ENCODE measurements at places on chromosomes 5 and 9.

DNA sequence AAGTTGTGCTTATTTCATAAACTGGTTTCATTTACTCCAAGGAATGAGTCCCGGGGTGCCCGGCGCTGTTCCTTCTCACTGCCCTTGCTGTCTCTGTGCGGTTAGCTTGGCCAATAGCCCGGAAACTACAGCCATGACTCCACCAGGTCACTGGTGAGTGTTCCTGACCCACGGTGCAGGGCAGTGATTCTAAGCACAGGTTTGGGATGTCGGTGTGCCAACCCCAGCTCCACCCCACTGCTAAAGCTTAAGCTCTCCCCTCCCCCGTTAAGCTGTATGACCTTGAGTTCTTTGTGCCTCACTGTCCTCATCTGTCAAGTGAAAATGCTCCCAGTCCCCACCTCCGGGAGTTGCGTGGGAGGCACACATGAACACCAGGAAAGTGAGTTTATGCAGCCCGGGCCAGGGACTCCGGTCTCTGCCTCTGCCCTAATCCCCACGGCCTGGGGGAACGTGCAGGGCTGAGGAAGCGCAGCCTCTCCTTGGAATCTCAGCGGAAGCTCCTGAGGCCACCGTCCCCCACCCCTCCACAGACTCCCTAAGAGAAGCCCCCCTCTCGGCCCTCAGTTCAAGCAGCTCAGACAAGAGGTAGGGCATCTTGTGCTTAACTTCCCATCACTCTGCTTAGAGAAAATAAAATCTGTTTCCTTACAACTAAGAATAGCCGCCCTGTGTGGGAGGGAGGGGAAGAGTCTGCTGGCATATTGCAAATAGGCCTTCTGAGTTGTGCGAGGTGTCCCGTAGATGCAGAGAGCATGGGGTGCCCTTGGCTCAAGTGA, 92.0 kb upstream of the RAI14 start:
- DNase-seq: peak; percentile 41

DNA sequence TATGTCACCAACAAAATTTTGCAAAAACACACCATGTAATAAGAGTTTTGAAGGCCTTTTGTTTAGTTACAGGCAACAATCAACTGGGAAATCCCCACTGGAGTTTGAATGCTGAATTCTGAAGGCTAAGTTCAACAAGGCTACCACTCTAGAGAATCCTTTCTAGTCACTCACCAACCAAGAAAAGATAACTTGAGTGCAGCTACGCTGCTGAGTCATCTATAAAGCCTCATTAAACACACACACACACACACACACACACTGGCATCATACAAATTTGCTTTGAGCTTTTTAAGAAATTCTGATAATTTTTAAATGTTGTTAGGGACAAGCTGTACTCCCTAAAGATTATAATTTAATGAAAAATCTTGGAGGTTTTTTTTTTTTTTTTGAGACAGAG, 219.6 kb downstream of the DENND1A start:
- DNase-seq: no peak

DNA sequence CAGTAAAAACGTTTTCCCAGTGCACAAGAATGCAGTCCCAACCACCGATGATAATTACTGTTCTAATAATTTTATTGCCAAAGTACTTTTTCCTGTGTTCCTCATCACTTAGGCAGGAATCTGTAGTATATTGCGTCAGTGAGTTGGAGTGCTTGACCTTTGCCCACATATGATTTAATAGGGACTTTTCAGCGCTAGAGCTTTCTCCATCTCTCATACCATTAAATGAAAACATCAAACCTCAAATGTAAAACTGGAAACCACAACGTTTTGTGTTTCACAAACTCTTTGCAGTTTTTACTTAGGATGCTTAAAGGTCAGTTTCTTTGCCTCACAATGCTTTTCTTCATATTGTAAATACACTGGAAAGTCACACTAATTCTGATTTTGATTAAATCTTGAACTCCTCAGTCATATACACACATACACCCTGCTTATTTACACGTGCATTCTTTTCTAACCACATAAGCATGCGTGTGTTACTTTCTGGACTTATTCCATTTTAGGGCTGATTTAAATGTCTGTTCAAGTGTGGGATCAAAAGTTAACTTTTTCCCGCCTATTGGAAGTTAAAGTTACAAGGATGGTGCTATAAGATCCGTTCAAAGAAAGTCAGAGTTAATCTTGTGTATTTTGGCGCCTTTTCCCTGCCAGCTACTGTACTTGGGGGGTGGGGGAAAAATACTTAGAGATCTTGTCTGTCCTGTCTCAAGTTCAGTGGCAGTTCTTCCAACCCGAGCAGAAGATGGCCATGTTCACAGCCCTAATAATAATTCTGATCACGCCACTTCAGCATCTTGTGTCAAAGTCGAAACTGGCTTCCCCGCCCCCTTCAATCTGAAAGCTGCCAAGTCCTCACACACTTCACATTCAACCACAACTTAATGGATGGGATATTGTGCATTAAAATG, 6.6 kb upstream of the NFIB start:
- DNase-seq: peak; percentile 66

- DNase-seq: peak; percentile 50
Observed at GRCh38 chr5:57595523-57595991, 112.9 kb upstream of the ACTBL2 start.

DNA sequence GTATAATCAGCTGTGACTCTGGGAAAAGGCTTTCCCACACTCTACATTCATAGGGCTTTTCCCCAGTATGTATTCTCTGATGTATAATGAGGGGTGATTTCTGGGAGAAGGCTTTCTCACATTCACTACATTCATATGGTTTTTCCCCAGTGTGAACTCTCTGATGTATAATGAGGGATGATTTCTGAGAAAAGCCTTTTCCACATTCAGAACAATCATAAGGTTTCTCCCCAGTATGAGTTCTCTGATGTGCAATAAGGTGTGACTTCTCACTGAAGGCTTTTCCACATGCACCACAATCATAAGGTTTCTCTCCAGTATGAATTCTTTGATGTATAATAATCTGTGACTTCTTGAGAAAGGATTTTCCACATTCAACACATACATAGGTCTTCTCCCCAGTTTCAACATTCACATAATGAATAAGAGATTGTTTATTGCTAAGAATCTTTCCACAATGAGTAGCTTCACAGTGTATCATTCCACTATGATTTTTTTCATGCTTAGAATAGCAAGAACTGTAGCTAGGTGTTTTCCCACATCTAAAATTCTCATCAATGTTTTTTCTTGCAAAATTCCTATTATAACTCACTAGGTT, 26.7 kb upstream of the ZNF300 start:
- no peak for DNase-seq

- DNase-seq: no peak
Observed at GRCh38 chr5:41143131-41143901, 70.0 kb downstream of the C6 start.

GRCh38 chr9:120394058-120394669, 185.8 kb downstream of the CDK5RAP2 start:
- no peak for DNase-seq

- DNase-seq: no peak
Observed at GRCh38 chr5:14101922-14102321, 41.2 kb upstream of the TRIO start.

GRCh38 chr9:91978740-91979414, 28.8 kb upstream of the ROR2 start:
- DNase-seq: peak; percentile 52

- DNase-seq: no peak
Observed at GRCh38 chr9:92468206-92468605, 14.1 kb downstream of the ASPN start.

DNA sequence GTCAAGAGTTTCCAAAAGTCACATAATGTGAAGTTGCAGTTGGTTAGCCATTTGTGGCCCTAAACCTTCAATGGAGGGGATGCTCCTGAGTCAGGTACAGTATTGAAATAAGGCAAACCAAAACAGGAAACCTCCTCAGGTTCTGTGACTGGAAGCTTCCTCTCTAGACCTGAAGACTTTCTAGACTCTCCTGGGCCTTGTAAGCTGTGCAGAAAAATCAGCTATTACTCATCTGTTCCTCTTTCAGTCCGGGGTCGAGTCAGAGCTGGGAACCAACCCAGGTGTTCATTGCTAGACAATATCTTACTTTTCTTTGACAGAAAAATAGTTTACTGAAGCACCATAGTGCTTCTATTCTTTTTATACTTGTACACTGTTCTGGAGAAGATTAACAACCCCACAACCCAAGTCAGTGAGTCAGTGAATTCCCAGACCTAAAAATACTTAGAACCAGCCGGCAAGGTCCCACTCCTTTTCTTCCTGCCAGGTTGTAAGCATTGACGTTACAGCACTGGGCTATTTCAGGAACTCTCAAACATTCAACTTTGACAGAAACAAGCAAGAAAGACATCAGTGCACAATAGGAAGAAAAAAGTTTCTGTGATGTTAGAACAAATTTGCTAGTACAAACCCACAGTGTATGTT, 47.3 kb downstream of the FSTL4 start:
- DNase-seq: no peak

DNA sequence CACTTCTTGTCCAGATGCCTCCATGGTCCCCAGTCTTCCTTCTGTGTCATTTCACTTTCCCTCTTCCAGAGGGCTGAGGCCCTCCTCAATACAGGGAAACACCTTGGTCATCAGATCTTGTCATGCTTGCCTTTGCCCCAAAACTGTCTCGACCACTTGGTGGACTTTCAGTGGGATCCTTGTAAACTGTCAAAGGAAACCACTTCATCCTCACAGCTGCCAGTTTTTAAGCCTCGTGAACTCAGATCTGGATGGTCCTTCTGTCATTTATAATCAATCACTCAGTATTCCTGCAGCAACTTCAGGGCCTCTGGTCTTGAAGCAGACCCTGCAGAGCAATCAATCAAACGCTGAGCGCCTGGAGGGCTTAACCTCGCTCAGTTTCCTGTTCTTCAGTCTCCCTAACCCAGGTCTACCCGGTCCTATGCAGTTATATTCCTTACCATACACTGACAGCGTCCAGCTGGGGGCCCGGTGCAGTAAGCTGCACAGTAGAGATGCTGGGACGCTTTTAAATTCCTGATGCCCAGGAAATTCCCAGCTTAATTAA, 74.6 kb downstream of the GOLPH3 start:
- DNase-seq: no peak

GRCh38 chr5:143228597-143229293, 174.7 kb downstream of the NR3C1 start:
- no peak for DNase-seq

GRCh38 chr5:81754621-81755020, 3.7 kb upstream of the SSBP2 start:
- DNase-seq: no peak

DNA sequence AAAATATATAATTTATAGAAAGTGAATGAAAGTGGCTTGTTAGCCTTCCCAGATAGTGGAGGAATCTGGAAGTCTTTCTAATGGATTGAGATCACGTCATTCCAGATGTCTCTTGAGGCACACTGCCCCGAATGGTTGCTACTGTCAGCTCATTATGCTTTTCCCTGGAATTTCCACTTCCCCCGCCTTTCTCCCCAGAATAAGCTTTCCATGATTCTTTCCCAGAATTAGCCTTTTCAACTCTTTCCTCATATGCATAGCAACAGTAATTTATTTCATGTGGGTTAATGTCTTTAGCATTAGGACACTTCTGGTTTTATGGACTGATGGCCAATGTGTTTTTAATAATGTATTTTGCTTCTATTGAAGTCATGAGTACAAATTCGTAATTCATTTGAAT, 81.5 kb downstream of the PALM2AKAP2 start:
- peak; percentile 81 for DNase-seq

DNA sequence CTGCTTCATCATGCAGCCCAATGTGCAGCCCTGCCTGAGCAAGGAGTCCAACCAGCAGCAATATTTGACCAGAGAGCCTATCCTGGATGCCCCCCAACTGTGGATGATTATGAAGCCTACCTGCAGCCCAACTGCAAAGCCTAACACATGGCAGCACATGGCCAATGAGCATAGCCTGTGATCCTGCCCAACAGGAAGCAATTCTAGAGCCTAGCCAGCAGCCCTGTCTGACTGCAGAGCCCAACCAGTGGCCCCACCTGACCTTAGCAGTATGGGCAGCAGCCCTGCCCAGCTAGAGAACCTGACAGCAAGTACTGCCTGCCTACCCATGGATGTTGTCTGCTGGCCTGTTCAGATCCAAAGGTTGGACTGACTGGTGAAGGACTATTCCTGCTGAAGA, 97.3 kb upstream of the SH3GL2 start:
- DNase-seq: no peak

DNA sequence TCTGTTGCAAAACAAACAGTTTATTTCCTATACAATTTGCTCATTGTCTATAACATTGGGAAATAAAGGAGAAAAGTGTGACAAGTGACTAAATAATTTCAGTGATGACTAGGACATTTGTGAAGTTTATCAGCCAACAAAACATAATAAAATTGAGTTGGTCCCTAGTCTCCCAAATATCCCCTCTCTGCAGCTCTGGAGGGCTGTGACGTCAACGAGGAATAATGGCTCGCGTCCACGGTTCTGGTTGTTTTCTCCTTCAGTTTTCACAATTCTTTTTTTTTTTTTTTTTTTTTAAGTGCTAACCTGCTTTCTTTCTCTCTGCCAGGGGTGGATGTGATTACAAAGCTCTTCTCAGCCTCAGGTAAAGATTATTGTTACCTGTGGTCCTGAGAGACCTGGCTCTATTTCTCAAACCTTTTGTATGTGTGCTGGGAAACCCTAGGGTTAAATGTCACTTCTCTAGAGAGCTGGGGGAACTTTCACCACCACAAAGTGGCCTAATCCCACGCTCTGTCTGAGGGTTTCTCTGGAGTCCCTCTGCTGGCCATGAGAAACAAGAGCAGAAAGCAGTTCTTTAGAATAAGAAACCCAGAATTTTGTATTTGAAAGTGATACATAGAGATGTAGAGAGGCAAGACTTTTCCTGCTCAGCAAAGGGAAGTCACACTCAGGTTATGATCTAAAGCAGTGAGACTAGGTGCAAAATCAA, 36.2 kb upstream of the ANKRD55 start:
- DNase-seq: peak; percentile 83

GRCh38 chr5:38765399-38765861, 80.4 kb upstream of the OSMR start:
- no peak for DNase-seq

- peak; percentile 87 for DNase-seq
Observed at GRCh38 chr9:19431361-19432171, 22.8 kb downstream of the ACER2 start.

DNA sequence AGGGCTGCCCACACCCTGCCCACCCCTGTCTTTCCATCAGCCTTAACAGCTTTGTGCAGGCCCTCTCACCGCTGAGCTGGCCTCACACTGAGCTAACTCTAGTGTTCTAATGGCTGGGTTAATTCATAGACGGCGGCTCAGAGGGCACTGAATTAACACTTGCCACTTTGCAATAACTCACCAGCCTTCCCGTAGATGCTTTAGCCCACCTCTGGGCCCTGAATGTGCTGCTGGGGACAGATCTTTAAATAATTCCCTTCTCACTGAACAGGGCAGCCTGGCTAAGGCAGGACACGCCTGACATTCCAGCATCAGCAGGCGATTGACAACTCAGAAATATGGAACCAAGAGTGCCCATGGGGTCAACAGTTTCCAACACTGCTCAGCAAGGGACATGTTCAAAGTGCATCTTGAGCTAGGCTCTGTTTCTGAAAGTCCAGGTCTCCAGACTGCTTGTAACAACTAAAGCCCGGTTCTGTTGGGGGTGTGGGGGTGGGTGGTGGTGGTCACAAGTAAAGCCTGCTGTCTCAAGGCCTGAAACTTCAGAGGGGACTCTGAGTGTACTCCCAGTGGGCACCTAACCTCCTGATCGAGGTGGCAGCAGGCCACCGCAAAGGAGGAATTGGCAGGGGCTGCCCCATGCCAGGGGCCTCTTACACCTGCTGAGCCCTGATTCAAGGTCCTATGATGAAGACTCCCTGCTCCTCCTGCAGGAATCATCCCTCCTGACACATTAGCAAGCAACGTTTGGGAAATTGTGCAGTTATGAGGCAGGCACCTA, 248.3 kb downstream of the FSTL4 start:
- no peak for DNase-seq
